Right ventricle myocardium superior (tissue), 1 donor: ENCODE measurements at places on chromosomes 16 and 17. TPM values are rescaled to one million over a fixed set of nuclear protein-coding genes. Genes with fewer than 3 reads are reported as not detected.

DNA sequence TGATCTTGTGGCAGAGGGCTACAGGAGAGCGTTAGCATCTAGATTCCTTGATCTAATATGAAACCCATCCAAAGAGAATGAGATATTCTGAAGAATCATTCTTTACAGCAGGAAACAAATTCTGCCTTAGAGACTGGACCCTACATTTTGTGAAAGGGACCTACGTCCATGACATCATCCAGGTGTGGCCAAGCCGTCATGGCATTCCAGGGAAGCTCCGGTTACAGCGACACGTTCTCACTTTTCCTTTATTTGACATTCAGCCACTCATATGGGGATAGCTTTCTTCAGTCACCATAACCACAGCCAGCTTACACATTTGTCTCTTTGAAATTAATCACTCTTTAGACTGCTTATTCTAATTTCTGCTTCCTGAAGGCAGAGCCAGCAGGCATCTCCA is 408.1 kb downstream of the XYLT1 start:
- DNase-seq: no peak

- DNase-seq: no peak
Measured at GRCh38 chr16:11409398-11409797, 64.1 kb downstream of the RMI2 start.

- peak; percentile 88 for DNase-seq
Measured at GRCh38 chr17:57874434-57875289, 24.8 kb upstream of the MRPS23 start.

GRCh38 chr17:76547183-76547641 is 7.4 kb downstream of the PRCD start:
- no peak for DNase-seq

DNA sequence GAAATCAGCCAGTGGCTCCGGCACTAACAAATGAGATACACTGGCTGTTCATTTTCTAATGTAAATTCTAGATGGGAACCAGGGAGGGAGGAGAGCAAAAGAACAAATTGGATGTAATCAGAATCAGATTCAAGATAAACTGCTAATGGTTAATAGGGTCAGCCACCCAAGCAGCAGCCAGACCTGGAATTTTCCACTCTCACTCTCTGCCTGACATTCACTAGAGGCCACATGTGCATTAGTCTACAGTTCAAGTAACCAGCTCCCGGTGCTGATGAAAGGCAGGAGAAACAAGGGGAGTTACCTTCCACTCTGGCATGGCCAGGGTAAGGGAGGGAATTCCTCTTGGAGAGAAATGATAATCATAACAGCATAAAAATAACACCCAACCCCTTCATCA is 597.7 kb downstream of the TOX3 start:
- no peak for DNase-seq

- no peak for DNase-seq
Measured at GRCh38 chr16:8589057-8589899, 1.0 kb downstream of the TMEM114 start.

DNA sequence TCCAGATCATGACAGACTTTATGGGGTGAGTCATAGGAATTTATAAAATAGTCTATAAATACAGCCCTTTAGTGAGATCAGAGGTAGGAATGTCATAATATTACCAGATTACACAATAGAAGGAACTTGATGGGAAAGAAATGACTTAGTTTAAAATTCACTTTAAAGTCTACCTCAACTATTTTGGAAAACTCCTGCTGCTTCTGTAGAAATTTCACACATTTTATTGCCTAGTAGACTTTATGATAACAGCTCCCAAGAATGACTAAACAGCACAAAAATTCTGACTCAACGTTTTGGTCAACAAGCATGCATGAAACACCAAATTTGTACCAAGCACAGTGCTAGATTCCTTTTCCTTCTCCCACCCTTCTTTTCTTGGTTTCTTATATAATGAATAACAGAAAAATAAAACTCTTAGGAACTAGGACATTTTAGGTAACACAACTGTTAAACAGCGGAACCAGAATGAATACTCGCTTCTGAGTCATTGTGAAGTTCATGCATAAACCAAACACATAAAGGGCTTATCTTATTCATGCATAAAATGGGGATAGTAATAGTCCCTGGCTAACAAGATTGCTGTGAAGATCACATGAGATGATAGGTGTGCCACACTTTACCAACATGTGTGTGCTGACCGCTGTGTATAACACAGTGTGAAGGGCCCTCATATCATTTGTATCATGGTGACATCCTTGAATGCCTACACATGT is 243.9 kb downstream of the CDH8 start:
- no peak for DNase-seq

DNA sequence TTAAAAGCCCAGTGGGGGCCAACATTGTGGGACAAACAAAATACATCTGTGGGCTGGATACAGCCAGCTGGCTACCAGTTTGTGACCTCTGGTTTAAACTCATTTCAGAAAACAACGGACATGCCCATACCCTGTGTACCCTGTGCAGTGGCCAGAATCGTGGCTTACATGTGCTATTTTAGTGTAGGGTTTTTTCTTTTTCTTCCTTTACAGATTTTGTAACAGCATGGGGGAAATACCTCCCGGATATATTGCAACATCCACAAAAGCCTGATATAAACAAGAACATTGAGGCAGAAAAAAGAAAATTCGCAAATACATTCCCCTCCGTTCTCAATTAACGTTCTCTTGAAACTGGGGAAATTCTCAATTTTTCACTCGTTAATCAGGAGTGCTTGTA is 7.3 kb downstream of the HS3ST4 start:
- no peak for DNase-seq

GRCh38 chr17:43378766-43379165 is 20.0 kb upstream of the ARL4D start:
- no peak for DNase-seq

DNA sequence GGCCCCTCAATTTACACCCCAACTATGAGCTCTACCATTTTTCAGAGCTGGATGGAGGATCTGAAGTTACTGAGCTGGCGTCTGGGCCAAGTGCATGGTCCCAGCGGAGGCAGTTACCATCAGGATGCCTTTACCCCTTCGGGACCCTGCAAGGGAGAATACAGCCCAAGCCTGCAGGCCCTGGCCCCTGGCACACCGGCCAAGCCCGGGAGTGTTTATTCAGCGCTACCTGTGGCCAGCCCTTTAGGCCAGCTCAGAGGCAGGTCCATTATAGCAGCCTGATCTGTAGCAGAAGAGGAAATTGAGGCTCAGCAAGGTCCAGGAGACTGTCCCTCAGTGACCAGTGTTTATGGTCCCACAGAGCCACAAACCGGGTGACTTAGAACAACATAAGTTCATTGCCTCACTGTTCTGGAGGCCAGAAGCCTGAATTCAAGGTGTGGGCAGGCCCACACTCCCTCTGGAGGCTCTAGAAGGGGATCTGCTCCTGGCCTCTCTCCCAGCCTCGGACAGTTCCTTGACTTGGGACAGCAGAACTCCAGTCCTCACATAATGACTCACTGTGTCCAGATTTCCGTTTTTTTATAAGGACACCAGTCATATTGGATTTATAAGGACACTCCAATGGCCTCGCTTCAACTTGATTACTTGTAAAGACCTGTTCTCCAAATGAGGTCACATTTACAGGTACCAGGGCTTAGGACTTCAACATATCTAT is 8.8 kb downstream of the SEC14L5 start:
- DNase-seq: peak; percentile 15

DNA sequence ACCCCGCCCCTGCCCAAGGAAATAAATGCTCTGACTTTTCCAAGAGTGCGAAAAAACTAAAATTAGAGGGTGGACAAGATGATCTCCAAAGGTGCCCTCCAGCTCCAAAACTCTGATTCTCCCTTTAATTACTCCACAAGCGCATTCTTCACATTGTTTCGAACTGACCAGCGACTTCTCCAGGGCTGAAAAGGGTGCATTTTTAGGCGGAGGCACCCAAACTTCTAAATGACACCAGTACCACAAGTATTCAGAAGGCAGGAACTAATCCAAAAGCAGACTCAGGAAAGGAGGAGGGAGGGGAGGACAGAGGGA is 750 bp downstream of the ZFHX3 start:
- DNase-seq: no peak

GRCh38 chr16:3797904-3798811 is 80.8 kb upstream of the TRAP1 start:
- DNase-seq: no peak

DNA sequence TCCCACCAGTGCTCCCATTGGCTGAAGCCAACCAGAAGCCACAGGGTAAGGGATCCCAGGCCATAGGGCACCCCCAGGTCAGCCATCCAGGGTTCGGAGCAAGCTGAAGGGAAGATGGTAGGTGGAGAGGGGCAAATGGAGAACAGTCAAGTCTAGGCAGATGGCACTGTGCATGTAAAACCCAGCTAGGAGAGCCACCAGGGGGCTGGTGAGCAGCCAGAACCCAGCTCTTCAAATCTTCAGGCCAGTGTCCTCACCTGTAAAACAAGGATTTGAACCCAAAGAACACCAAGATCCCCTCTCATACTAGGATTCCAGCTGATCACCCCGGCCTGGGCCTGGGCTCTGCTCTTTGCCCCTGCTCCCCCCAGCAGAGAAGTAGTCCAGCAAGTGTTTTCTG is 43.5 kb downstream of the GINS3 start:
- no peak for DNase-seq

Gene CYTH1
- 32.3 TPM for total RNA-seq

Gene SPG7
- total RNA-seq: 108 TPM

Gene CDR2
- 5.2 TPM for total RNA-seq

Gene KCNJ2
- total RNA-seq: 47.1 TPM

Gene GAA
- 45.3 TPM for total RNA-seq

Gene KRT28
- not detected for total RNA-seq

Gene CCL17
- not detected for total RNA-seq

Gene PITPNM3
- 0.27 TPM for total RNA-seq

Gene GSG1L
- total RNA-seq: not detected

Gene PPL
- total RNA-seq: 14.9 TPM

Gene ATP1B2
- total RNA-seq: 3.1 TPM

Gene CCL1
- not detected for total RNA-seq
